H7 (cell line): ENCODE measurements at places on chromosomes 12 and 14. TPM values are rescaled to one million over a fixed set of nuclear protein-coding genes. Genes with fewer than 3 reads are reported as not detected.
A peak's percentile ranks its signal among the peaks of the same experiment; 100 is the strongest.

- DNase-seq = no peak
Observed at GRCh38 chr14:61418746-61419145, 97.4 kb downstream of the PRKCH start.

- peak; percentile 80 for DNase-seq
Observed at GRCh38 chr14:54567639-54568561, 972 bp downstream of the SAMD4A start.

- peak; percentile 70 for DNase-seq
Observed at GRCh38 chr14:104735830-104736642, 12.0 kb downstream of the ADSS1 start.

GRCh38 chr14:39318574-39318973 lies 84.9 kb downstream of the MIA2 start:
- no peak for DNase-seq

Gene GARIN6
- not detected in 2 replicates for total RNA-seq

- DNase-seq = no peak
Observed at GRCh38 chr14:22289570-22289969, 299.5 kb downstream of the DAD1 start.

Gene ARMH4
- total RNA-seq = 2.4 and 2.9 TPM in 2 replicates
